Thyroid gland (tissue), 4 donors: ENCODE measurements at places on chromosomes 2 and 18. TPM values are rescaled to one million over a fixed set of nuclear protein-coding genes. Genes with fewer than 3 reads are reported as not detected.

DNA sequence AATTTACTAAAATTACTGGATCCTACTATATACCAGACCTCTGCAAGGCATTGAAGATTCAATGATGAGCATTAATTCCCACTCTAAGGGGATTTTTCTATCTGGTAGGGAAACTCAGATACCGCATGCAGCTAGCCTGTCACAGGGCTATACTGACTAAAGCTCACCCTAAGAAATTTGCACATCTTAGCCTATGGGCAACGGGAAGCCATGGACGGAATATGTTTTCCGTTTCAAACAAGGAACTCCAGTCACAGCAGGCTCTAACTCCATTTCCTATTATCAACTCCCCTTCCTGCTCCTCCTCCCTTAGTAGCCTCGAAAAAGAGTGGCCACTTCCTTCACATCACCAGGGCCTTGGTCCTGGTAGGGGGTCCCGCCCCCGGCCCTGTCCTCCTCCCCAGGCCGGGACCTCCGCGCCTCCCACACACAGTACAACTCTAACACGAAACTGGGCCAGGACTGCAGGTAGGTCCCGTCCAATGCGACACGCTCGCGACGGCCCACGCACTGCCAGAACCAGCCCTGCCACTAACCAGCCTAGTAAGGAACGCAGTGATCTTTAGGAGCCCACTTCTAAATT is 659 bp upstream of the COX5B start:
- DNase-seq, result no peak

DNA sequence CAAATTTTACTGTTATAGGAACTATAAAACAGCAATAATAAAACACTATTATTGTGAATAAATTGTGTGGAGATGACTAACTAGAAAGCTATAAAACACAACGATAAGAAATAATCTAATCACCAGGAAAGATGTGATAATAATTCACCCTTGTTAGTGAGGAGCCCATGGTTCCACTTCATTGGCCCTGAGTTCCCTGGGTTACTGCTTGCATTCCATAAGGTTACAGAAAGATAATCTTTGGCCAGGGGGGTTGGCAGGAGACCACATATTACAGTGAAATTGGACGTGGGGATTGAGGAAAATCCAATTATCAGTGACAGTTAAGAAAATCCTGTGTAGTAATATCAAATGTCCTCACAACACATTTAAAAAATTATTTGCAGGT is 2.5 kb upstream of the CPO start:
- DNase-seq, result no peak

DNA sequence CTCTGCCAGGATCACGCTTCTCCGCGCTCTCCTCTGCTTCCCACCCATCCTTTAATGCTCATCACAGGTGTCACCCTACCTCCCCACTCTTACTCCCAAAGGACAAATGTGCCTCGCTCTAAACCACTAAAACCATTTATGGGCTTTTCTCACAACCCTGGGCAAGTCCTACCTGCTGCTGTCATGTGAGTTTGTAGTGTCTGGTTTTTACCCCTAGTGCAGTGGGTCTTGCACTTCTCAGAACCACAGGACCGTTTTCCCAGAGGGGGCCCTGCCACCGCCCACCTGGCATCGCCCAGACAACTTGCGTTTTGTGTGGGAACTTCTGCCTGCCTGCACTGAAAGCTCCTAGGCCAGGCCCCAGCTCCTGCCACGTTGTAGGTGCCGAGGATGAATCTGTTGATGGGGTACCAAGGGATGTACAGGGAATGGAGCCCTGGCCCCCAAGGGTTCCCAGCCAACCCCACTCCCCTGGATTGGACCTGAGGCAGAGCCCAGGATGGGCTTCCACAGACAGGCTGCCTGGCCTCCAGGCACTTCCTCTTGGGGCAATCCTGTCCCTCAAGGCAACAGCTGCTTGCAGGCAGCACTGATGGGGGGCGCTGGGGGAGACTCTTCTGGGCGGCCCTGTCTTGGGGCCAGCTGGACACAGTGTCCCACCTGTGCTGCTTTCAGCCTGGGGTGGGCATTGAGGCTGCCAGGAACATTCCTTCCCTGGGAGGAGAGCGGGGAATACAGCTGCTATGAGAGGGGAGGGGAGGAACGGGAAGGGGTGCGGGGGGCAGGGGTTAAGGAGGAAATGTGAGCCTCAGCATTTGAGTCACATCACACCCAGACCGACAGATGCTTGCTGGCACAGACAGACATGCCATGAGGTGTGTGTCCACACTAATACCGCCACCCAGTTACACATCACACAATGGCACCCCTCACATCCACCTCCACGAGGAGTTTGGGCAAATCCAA is 176.3 kb downstream of the ZFP36L2 start:
- no peak for DNase-seq

- DNase-seq, result no peak
Measured at GRCh38 chr2:74367789-74368188, 12.3 kb downstream of the DCTN1 start.

CYP27A1 gene
- total RNA-seq, result 9.0 TPM

PRADC1 gene
- 14.3 TPM for total RNA-seq
